NCI-H1105 treated with DMSO at 0.1 percent for 48 hours (cell line): ENCODE measurements at places on chromosomes 7 and 10.

DNA sequence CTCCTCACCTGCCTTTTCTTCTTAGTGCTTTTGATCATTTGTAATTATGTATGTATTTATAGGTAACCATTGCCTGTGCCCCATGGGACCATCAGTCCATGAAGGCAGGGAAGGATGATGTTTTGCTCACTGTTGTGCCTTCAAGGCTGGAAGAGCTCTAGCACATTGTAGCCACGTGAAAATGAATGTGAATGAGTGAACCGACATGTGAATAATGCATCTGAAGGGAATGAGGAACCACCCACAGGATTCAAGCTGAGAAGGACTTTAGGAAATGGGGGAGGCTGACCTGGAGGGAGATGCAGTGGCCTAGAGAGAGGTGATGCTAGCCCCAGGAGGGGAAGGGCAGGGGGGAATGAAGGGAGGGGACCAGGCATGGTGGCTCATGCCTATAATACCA, 6.0 kb upstream of the PNLIPRP2 start:
- no peak for DNase-seq

DNA sequence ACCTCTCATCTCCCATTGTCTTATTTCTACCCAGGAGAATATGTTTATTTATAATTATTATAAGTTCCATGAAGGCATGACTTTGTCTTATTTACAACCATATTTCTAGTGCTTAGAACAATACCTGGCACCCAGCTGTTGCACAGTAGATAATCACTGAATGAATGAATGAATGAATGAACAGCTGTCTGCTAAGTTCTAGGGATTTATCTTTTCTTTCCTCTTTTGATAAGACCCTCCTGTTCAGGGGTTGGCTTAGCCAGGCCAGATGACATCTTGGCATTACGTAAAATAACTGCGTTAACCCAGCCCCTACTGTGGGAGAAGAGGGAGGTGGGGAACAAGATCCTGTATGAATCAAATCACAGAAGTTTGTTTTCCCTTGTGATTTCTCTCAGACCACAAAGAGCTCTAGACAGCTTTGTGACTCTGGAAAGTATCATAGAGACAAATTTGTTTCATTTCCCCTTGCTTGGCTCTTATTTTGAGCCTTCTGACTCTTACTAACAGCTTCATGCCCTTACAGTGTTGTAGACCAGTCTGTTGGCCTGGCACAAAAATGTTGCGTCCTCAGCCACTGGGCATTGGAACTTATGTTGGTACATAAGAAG, 8.4 kb downstream of the ZNF862 start:
- DNase-seq: no peak

GRCh38 chr10:25174461-25175230, at the start of gene GPR158:
Gene GPR158, plus strand, starts transcription at chr10:25175001. Its CDS starts 420 bp downstream, at chr10:25175421.
- peak; percentile 78 for DNase-seq

DNA sequence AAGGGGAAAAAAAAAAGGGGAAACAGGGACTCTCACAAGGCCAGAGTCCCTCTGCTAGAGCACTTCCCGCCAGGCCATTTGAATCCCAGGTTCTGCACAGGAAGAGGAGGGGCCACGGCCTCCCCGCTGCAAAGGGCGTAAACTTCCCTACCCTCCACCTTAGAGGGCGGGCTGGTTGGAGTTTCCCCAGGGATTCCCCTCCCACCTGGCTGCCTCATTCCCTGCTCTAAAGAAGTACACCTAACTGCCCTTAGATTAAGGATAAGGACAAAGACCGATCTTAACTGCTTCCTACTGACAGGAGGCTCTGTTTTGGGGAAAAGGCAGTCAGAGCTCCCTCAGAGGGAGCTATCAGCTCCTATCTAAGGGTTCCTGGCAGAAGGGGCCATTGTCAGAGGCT, 102.0 kb upstream of the ARMC3 start:
- no peak for DNase-seq

- no peak for DNase-seq
Measured at GRCh38 chr7:47361746-47362215, 220.1 kb downstream of the TNS3 start.

DNA sequence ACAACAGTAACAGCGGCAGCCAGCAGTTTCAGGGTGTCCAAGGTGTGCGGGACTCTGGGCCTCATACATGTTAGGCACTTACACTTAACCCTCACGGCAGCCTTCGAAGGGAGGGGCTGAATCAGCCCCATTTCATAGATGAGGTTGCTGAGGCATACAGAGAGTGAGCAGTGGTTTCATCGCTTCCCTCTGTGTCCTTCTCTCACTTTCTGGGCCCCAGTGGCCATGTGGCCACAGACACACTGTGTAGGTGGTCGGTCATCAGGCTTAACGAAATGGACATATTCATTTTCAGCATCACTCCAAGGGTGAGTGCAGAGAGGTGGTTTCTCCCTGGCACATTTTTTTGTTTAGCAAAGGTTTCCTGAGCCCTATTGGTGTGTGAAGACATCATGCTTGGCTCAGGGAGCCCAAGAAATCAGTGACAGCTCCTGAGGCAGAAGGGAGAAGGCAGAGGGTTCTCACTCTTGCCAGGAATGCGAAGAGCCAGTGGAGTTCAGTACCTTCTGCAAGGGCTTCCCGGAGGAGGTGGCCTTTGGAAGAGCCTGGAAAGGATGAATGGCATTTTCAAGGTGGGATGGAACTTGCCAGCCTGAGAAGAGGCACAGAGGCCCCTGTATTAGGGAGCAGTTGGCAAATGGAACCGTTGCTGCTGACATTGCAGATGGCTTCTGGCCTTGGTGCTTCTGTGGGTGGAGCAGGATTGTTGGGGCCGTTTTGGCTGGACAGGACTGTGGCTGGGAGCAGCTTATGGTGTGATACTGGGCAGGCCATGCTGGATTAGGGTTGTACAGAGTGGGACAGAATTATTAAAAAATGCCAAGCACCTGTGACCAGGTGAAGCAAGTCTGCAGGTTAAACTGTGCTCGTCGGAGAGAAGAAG, 61.7 kb upstream of the PPIF start:
- DNase-seq: no peak

DNA sequence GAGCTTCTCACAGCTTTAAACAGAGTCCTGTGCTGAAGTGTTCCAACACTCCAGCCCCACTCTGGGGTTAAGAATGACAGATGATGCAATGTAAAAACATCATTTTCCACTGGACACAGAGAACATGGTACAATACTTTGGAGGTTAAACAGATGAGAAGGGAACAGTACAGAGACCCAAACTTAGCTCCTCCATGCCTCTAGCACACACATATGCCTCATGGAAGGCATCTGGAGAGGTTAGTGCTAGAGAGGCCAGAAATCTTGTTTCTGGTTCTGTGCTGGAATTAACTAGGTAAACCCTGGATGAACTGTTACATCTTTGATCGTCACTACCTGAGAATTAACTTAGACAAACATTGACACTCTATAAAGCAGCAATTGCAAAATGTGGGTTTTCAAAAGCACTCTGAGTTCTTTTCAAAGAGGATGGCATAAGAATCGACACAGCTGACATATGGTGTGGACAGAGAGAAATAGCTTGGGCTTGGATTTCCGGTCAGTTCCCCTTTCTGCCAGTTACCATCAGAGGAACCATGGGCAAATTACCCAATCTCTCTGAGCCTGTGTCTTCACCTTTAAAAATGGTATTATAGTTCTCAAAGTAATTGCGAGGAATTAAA, 81.9 kb downstream of the KCNMA1 start:
- no peak for DNase-seq

DNA sequence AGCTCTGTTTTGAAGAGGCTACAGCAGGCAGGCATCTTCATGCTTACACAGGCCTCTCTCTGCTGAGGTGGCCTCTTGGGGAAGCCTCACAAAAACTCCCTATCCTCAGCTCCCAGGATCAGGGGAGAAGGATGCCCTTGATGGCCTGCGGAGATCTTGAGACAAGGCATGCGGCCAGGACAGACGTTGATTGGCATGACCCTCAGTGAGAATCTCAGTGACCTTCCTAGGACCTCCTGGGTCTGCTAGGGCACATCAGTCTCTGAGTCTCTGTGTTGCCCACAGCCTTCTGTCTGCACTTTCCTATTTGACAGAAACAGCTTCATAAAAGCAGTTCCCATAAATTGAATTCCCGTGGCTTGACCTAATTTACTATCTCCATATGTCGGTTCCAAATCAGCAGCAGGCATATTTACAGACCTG, 1005.8 kb upstream of the C7orf33 start:
- no peak for DNase-seq

DNA sequence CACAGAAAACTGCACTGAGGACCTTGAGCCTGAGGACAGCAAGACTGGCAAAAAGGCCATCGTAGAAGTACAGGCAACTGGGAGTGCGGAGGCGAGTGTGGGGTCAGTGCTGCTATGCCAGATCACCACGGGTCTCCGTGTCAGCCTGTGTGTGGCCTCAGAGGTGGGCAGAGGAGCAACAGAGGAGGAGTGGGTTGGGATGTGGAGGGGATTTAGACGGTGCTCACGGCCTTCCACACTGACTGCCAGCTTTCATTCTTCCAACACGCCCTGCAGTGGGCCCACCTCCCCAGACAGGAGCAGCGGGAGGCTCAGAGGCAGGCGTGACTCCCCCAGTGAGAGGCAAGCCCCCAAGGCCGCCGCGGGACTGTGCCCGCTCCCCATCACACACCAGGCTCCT, 17.0 kb upstream of the ZMIZ1 start:
- DNase-seq: no peak

GRCh38 chr10:62561151-62561550, 187.0 kb downstream of the ZNF365 start:
- DNase-seq: no peak

DNA sequence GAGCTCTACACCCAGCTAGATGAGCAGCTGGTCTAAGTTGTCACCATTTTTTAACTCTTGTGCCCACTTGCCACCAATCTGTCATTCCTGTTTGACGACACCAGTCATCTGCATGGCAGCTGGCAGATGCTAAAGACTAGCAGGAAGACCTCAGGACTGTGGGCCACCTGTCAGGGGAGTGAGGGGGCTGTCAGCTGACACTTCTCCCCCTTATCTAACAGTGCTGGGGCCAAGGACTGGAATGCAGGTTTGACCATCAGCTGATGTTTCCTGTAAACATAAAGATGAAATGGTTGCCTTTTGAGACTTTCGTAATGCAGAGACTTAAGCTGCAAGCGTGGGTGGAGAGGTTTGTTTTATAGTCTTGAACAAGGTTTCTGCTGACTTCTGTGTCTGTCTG, 93.5 kb downstream of the WNT2 start:
- DNase-seq: no peak
